NCI-H1105 (cell line): ENCODE measurements at places on chromosomes 7 and 10.
A peak's percentile ranks its signal among the peaks of the same experiment; 100 is the strongest.

DNA sequence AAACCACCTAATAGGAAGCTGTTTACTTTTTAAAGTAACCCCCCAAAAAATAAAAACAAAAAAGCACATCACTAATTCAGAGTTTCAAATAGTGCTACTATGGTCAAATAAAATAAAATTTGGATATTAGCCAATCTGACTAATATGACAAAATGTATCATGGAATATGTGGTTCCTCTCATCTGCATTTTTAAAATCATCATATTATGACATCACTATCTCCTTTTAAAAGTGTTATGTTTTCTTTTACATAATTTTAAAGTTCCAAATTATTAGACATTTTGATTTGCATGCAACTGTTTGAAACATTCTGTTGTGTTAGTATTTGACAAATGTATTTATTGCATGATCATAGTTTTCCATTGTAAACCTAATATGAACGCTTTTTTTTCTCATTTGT lies 110.4 kb downstream of the AASS start:
- no peak for DNase-seq

- no peak for DNase-seq
These were observed 10.7 kb upstream of the PPP3CB start for GRCh38 chr10:73506491-73506890.

GRCh38 chr10:65234261-65234660 lies 1691.6 kb upstream of the LRRTM3 start:
- DNase-seq = no peak

DNA sequence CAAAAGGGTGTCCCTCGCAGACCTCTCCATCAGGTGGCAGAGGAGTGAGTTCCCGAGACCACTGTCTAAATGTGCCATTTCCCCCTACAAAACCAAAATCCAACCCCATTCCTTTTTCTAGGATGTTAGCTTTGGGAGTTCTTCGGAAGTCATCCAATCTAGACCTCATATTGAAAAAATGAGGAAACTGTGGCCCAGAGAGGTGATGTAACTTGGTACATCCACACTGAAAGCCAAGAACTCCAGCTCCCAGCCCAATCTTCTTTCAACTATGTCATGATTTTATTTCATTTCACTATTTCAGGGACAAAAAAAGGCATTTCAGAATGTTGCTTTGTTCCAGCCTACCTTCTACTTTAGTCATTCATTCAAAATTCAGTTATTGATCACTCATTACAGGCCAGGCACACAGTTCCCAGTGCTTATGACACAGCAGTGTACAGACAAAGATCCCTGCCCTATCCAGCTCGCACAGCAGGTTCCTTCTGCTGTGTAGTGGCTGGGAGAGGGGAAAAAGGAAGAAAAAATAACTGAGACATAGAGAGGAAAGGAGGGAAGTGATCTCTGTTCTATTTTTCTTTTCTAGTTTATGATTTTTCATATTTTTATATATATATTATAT lies 35.8 kb downstream of the SCRN1 start:
- no peak for DNase-seq

DNA sequence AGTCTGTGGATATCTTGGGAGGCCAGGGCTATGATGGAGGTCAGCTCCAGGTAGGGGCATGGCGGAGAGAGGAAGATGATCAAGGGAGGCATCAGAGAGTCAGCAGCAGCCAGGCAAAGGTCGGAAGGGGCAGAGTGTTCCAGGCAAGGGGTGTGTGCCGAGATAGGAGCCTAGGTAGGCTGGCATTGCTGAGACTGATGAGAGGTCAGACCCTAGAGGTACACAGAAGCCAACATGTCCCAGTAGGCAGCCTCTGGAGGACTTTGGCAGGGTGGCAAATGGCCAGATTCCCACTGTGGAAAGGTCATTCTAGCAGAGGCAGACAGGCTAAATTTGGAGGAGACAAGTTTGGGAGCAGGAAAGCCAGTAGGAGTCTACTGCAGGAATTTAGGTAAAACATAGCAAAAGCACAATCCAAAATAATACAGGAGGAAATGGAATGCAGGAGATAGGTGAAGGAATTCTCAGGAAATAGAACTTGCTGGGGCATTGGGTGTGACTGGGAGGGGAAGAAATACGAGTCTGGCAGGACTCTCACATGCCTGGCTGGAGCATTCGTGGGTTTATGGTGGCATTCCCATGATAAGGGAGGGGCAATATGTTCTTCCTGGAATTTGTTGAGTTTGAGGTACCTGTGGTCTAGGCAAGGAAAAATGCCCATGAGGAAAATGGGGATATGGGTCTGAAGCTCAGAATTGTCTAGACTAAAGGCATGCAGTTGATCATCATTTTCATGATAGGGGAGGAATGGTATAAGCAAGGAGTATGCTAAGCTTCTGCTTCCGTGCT lies 25.7 kb downstream of the TMEM176A start:
- DNase-seq = no peak

DNA sequence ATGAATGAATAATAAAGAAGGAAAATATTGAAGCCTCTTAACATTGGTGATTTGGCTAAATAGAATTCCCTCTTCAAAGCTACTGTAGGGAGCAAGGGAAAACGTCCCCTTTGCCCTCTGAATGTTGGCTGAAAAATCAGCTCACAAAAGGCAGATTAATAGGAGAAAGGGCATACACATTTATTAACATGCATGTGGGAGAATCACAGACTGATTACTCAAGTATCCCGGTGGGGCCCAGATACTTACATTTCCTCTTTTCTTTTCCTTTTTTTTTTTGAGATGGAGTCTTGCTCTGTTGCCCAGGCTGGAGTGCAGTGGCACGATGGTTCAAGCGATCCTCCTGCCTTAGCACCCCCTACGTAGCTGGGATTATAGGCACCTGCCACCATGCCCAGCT lies 68.5 kb downstream of the HK1 start:
- no peak for DNase-seq

- DNase-seq = peak; percentile 41
These were observed 445 bp upstream of the ATRNL1 start for GRCh38 chr10:115092555-115093285.

GRCh38 chr10:77208684-77209256 lies 428.8 kb downstream of the KCNMA1 start:
- DNase-seq = no peak

DNA sequence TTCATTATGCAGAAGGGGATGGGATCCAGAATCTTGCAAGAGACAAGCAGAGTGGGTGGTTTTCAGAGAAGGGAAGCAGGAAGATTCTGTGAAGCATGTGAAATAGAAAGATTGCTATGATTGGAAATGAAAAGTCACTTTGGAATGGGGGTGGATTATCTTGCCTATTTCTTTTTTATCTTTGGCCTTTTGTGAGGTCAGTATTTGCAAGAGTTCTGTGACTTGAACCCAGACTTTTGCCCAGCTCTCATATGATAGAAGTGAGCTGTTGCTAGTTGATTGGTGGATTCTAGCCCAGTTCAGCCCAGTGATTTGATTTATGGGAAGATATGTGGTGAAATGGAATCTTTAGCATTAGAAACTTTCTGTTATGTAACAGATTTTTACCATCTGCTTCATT lies 17.1 kb downstream of the ENTPD7 start:
- no peak for DNase-seq

GRCh38 chr10:31618541-31619291 lies 299.7 kb downstream of the ZEB1 start:
- DNase-seq = no peak

DNA sequence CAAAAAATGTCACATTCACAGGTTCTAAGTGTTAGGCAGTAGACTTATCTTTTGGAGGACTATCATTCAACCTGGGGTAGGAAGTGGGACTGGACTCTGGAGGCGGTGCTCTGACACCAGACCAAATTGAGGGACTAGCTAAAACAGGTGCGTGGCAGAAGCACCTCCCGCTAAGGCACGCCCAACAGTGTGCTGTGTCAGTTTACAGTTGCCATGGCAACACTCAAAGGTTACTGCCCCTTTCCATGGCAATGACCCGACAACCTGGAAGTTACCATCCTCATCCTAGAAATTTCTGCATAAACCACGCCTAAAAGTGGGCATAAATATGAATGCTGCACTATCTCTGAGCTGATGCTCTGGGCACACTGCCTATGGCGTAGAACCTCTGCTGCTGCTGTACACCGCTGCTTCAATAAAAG lies 14.0 kb upstream of the BLNK start:
- no peak for DNase-seq

GRCh38 chr10:113557424-113557862 lies 4.6 kb downstream of the HABP2 start:
- no peak for DNase-seq

DNA sequence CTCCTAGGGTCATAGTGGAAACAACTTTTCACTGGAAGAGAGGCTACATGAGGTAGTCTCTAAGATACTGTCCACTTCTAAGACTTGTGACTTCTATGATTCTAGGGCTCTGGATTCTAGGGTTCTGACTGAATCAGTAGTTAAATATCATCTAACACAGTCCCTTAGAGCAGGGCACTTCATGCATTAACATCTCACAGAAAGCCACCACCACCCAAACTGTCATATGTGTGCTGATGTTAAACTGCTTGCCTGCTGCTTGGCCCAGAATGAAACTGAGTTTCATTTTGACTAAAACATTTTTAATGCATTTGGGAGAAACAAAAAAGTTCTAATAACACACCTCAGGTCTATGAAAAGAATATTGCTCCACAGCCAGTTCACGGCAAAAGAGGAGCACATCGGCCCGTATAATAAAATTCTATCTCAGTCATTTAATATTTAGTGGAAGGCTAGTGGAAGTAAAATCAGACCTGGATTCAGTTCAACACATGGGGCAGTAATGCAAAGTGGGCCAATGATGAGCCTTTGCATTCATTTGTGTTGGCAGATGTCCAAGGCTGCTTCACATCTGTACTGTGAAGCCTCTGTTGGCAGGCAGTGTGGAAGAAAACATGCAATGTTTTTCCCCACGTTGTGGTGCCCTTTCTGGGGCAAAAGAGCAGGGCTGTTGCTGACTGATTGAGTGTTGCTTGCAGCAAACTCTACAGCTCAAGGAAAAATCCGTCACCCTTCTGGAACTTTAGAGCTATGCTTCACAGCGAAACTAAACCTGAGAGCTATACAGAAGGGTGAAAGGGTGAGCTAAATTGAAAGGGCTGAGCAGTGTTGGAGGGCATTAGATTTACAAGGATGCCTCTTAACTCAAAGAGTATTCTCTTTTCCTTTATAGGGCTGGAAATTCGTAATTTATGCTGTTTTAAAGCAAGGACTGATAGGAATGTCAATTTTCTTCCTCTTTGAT lies 33.5 kb upstream of the AUTS2 start:
- DNase-seq = peak; percentile 85

- no peak for DNase-seq
These were observed 160.8 kb upstream of the GRB10 start for GRCh38 chr7:50943482-50943881.

DNA sequence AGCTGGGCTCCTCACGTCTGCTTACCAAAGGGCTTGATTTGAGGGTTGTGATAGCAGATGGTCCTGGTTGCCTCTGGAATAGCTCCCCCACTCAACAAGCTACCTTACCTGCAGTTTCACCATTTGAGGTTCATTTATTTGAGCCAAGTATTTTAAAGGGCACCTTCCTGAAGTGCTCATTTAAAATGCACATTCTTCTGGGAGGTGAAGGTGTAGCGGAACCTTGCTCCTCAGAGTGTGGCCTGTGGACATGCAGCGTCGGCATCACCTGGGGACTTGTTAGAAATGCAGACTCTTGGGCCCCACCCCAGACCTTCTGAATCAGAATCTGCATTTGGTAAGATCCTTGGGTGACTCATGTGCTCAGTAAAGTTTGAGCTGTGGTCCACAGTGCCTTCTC lies 2.3 kb downstream of the CDH23 start:
- DNase-seq = no peak

GRCh38 chr10:122279725-122280141 lies 8.6 kb downstream of the BTBD16 start:
- DNase-seq = no peak

- DNase-seq = no peak
These were observed 5.8 kb upstream of the KCNH2 start for GRCh38 chr7:150983893-150984368.

DNA sequence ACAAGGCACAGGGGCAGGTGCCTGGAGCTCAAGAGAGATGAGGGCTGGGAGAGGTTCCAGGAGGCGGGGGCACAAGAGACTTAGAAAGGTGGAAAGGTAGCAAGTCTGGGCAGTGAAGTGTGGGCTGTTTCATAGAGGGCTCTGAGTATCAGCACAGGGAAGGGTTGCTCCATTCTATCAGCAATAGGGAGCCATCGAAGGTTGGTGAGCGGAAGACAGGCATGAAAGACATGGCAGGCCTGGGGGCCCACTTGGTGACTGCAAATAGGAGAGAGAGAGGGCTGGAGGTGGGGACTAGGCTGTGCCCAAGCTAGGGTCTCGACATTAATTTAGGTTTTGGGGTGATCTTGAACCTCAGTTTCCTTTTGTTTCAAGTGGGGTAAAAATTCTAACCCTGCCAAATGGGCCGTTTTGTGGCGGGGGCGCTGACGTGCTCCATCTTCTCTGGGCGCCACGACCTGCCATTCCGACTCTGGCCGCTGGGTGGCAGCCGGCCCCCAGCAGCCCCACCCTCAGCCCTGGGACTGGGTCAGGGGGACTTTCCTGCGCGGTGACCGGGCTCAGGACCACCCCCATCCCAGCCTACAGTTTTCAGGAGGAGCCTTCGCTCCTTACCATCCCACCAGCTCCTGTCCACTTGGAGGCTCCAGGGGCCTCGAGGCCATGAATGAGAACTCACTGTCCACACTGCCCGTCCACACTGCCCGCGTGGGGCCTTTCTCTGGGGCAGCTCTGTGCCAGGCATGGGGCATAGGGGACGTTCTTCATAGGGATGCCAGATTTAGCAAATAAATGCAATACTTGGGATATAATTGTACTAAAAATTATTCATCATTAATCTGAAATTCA lies 37.2 kb upstream of the PCBD1 start:
- DNase-seq = no peak

DNA sequence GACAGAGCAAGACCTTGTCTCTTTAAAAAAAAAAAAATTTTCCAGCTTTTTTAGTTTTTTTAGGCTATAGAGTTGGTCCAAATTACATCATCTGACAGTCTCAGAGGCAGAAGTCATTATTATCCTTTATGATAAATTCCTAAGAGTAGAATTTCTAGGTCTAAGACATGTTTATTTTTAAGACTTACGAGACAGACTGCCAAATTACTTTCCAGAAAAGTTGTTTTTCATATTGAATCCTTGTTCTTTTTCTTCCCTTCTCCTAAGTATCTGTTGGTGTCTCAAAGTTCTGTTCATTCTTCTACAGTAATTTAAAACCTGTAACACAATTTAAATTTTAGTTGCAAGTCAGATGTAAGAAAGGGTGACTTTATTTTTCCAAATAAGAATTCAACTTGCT lies 421.4 kb downstream of the GALNT17 start:
- DNase-seq = no peak

DNA sequence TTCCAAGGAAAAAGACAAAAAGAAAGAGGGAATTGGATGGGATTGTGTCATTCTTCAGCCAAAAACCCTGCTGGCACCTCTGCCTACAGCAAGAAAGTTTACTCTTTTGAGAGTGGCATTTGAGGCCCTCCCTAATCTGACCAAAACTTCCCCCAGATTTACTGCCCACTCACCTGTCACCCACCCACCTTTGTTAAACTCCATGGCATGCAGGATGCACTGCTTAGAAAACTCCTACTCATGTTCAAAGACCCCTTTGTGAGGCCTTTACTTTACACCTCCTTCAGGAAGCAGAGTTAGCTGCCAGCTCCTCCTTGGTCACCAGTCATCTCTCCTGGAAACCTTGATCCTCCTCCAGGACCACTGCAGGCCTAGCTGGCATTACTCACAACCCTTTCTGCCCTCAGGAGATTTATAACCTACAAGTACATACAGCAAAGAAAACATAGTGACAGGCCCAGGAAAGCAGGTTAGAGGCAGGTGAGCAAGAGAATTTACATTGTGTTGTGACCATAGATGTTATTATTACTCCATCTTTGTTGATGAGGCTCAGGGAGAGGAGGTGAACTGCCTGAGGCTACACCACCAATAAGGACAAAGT lies 10.3 kb upstream of the PLAC9 start:
- DNase-seq = no peak
